ENCODE measurements at places on chromosomes 7 and 10.

- DNase-seq, result no peak
Observed at GRCh38 chr7:2158331-2159175, 74.2 kb downstream of the MAD1L1 start.

- peak; percentile 62 for DNase-seq
Observed at GRCh38 chr10:132616170-132616995, 78.8 kb downstream of the INPP5A start.

DNA sequence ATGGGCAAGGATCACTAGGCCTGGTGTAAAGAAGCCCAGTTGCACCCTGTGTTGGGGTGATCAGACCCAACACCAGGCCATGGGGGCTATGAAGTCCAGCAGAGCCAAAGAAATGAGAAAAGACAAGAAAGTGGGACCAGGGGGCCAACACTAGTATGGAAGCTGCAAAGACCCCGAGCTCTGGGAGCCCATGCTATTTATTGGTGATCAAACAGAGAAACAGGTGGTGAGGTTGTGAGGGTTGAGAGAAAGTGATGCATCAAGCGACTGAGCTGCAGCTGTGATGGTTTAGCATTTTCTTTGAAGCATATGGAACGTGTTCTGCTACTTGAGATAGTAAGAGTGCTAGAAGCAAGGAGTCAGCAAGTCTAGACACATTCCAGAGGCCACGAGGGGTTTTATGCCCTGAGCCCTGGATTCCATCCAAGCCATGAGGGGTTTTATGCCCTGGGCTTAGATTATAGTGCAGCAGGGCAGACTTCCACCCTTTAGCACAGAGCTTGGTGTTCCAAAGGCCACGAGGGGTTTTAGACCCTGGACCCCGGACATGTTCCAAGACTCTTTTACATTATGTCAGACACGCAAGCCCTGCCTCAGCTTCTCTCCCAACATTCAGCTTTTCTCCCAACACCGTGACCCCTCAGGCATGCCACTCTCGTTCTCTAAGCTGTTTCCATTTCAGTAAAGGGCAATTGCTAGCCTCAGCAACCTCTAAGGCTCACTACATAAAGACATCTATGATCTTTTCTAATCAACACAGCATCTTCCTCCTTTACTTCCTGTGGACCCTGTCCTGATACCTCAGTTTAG, 43.1 kb upstream of the GPAM start:
- DNase-seq, result no peak

- peak; percentile 20 for DNase-seq
Observed at GRCh38 chr10:95906677-95907455, 909 bp upstream of the CC2D2B start.

GRCh38 chr10:110225756-110226542, 18.5 kb downstream of the MXI1 start:
- DNase-seq, result peak; percentile 81

GRCh38 chr10:43196981-43197833, 59.0 kb downstream of the CSGALNACT2 start:
- no peak for DNase-seq

GRCh38 chr10:19968745-19969144, 152.5 kb downstream of the PLXDC2 start:
- no peak for DNase-seq

DNA sequence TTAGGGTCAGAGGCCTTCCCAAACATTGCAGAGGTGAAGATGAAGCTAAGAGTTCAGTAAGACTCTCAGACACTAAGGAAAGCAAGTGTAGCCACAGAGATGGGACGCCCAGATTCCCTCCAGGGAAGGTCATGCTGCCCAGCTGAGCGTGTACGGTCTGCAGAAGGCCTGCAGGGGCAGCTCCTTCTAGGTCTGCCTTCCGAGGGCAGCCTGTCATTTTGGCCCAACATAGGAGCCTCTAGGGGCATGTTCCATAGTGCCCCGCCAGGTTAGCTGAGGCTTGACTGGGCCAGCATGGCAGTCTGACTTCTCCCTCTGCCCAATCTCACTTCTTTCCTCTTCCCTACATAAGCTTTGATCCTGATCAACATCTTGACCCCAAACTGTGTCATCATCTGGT, 130.7 kb downstream of the PIP4K2A start:
- no peak for DNase-seq

DNA sequence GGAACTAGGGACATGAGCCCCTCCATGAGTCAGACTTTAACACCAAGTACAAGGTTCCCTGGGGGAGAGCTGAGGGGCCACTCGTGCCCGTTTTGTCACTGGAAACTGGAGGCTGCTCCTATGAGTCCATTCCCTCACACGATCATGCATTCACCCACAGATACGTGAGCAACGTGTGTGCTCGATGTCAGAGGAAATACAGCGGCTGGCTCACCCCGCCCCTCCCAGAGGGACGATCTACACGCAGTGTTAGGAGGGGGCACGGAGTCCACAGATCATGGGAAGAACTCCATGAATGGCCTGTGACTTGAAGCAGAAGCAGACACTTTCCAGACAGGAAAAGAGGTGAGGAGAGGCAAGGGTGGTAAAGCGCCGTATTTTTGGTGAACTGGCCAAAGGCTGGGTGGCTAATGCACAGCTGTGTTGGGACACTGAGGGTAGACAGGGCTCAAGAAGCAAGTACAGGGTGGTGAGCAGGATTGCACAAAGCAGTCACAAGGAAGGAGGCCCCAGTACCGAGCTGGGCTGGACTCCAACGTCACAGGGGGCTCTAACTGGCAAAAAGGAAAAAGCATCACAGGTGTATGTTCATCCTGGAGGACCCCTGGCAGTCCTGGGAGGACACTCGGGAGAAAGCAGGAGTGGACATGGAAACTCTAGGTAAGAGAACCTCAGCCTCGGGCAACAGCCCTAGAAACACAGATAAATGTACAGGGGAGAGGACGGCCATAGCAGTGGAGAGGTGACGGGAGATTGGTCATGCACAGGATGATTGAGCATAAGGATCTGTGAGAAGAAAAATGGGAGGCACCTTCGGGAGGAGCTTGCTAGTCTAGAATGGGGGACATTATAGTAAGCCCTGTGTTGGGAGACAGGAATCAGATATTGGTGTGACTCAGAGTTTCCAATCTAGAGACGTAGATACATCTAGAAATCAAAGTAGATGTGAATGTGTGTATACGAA, 41.2 kb downstream of the TNS3 start:
- DNase-seq, result no peak

GRCh38 chr7:142856565-142857245, 1.8 kb downstream of the EPHB6 start:
- DNase-seq, result no peak

DNA sequence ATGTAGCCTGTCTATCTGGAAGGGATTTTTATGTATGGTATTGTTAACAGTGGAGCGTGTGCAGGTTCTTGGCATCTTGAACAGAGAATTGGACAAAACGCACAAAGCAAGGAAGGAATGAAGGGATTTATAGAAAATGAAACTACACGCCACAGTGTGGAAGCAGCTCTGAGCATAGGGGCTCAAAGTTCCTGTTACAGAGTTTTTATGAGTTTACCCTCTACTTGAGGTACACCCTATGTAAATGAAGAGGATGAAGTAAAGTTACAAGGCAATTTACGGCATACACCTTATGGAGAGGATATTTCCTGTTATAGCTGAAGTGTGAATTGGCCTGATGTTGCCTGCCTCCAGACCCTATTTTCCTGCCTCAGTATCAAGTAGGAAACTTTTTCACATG, 33.3 kb downstream of the FANK1 start:
- no peak for DNase-seq

DNA sequence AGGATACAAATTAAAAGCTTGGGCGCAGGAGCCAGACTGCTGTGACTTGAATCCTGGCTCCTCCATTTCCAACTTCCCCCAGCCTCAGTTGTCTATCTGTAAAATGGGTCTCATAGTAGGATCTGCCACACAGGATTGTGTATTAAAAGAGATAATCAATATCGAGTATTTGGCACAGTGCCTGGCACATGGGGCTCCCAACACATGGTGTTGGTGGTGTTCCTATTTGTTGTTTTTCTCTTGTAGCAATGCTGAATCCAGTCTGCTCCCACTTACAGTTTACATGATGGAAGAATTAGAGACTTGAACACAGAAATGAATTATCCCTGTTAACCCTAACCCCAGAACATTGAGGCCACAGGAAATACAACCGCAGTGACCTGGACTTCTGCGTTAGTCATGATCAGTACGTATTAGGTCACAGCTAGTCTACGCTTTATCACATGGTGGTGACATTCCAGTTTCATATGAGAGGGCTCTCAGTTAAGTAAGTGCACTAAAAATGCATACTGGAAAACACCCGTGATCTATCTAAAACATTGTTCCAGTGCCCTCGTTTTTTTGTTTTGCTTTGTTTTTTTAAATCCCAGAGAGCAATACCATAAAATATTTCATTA, 169.5 kb upstream of the KLF14 start:
- no peak for DNase-seq

GRCh38 chr10:35415505-35415904, 79.2 kb downstream of the CCNY start:
- DNase-seq, result no peak

DNA sequence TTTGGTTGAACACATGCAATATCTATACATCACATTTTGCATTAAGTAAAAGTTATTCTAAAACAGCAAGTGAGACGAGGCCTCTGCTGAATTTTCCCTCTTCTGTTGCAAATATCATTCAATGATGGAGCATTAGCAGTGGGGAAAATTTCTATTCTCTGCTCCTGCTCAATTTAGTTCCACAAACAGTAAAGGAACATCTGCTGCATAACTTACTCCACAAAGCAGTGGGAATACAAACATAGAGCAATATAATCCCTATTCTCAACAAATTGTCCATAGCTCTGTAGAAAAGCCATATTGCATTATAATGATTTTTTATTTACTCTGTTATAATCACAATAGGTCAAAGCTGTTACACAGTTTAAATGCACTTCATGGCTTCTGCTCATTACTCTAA, 5.9 kb downstream of the AGR3 start:
- no peak for DNase-seq

DNA sequence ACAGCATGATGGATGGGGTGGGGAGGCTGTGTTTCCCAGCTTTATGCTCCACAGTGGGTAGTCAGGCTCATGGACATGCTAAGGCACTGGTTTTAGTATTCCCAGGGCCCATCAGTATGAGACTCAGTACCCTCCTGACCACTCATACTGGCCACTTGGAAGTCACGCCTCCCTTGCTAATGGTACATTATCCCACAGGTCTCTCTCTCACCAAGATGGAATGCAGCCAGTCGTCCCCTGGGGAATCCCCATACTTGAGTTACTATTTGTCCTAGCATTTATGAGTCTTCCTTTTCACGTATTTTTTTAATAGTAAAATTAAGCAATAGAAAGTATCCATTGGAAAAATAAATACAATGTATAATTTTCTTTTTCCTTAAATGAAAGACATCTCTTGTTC, 80.6 kb upstream of the TBX20 start:
- no peak for DNase-seq

- DNase-seq, result no peak
Observed at GRCh38 chr10:81898518-81898917, 23.5 kb downstream of the NRG3 start.

GRCh38 chr10:24350070-24350921, 141.4 kb downstream of the KIAA1217 start:
- DNase-seq, result no peak

- no peak for DNase-seq
Observed at GRCh38 chr10:44066527-44067255, 318.2 kb downstream of the CXCL12 start.

- no peak for DNase-seq
Observed at GRCh38 chr7:112537822-112538387, 57.1 kb downstream of the LSMEM1 start.

DNA sequence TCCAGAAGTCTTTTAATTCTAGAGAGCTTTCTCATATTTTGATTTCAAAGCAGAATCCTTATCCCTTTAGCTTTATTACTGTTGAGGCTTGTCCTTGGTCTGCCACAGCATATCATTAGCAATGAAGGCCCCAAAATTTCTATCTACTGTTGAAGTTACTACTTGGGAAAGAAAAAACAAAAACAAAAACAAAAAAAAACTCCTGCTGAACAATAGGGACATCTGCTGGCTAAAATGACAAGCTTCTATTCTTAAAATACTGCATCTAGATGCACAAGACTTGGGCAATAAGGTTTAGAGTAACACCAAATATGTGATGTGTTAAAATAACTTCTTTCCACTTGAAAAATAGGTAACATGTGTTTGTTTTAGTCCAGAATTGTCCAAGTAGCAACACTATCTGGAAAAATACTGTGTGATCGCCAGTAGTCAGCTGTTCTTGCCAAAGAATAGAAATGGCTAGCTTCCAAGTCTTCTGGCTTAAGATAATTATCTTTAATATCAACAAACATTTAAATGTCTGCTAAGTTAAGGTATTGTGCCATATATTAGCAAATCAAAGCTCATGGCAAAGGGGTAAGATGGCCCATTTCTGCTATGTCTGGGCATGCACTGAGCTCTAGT, 3.8 kb upstream of the DMTF1 start:
- DNase-seq, result no peak

DNA sequence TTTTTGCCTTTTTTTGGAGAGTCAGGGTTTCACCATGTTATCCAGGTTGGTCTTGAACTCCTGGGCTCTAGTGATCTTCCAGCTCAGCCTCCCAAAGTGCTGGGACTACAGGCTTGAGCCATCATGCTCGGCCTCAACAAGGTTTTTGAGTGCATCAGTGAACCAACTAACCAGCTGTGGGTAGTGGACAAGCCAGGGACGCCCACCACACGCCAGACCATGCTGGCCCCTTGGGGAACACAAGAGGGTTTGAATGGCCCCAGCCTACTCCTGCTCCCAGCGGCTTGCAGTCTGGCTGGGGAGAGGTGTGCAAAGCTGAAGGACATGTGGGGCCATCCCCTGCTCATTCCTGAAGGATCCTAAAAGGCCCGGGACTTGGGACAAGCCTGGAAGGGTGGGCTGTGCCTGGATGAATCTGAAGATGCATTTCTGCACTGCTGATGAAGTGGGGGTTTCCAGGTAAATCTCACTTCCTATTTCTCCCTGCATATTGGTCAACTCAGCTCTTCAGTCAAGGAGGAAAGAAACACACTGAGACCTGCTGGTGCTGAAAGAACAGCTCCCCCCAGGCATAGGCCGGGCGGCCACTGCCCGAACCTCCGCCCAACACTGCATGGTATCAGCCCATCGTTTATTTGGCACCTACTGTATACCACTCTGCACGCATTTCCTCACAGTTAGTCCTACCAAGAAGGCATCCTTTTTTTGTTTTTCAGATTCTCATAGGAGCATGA, 6.9 kb downstream of the MMD2 start:
- no peak for DNase-seq

DNA sequence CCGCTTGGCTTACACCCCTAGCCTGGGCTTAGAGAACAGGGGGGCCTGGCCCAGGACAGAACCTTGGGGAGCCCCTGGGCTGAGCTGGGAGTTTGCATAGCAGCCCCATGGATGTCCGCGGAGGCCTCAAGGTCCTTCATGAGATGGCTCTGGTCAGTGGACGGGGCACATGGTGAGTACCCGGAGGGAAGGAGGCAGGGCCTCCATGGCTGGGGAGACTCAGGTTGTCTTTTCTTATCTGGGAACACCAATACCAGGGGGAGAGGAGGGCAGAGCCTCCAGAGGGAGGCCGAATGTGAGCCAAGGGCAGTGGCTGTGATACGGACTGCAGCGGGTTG, 64.8 kb downstream of the GLRX3 start:
- no peak for DNase-seq

GRCh38 chr10:91610919-91611318, 22.0 kb downstream of the PPP1R3C start:
- DNase-seq, result no peak
